ENCODE measurements at places on chromosomes 2 and 18.

DNA sequence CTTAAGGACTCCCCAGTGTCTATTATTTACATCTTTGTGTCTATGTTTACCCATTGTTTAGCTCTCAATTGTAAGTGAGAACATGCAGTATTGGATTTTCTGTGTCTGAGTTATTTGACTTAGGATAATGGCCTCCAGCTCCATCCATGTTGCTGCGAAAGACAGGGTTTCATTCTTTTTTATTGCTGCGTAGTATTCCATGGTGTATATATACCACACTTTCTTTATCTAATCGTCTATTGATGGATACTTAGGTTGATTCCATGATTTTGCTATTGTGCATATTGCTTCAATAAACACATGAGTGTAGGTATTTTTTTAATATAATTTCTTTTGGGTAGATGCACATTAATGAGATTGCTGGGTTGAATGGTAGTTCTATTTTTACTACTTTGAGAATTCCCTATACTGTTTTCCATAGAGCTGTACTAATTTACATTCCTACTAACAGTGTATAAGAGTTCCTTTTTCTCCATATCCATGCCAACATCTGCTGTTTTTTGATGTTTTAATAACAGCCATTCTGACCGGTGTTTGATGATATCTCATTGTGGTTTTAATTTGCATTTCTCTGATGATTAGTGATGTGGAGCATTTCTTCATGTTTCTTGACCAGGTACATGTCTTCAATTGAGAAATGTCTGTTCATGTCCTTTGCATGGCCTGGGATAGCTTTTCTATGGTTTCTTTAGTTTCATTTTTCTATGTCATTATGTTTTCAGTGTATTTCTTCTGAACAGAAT, 21.8 kb downstream of the MTCL1 start:
- no peak for DNase-seq

- no peak for DNase-seq
Measured at GRCh38 chr2:219076253-219076652, 15.5 kb upstream of the IHH start.

DNA sequence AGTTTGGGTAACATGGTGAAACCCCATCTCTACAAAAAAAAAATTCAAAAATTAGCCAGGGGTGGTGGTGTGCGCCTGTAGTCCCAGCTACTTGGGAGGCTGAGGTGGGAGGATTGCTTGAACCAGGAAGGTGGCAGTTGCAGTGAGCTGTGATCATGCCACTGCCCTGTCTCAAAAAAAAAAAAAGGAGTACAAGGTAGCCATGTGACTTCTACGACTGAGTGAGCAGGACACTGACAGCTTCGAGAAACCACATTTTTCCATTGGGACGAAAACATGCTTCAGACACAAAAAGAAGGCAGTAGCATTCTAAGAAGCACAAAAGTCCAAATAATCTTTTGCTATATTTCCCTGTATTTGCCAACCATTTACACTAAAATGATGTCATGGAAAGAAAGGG, 19.7 kb upstream of the IKZF2 start:
- DNase-seq, result no peak

DNA sequence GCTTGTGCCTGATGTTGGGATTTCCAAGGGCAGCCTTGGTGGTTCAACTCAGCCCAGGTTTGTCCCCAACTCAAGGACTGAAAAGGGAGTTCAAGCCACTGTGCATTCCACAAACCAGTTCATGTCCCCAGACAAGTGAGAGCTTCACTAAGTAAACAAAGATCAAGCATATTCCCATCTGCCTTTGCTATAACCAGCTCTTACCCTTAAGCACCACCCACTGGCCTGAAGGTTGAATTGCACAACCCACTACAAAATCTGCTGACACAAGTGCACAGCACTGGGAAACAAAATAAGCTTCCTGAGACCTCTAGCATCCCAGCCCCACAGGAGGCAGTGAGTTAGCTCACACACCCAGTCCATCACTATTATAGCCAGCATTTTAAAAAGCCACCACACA, 516.7 kb downstream of the NR4A2 start:
- DNase-seq, result no peak

DNA sequence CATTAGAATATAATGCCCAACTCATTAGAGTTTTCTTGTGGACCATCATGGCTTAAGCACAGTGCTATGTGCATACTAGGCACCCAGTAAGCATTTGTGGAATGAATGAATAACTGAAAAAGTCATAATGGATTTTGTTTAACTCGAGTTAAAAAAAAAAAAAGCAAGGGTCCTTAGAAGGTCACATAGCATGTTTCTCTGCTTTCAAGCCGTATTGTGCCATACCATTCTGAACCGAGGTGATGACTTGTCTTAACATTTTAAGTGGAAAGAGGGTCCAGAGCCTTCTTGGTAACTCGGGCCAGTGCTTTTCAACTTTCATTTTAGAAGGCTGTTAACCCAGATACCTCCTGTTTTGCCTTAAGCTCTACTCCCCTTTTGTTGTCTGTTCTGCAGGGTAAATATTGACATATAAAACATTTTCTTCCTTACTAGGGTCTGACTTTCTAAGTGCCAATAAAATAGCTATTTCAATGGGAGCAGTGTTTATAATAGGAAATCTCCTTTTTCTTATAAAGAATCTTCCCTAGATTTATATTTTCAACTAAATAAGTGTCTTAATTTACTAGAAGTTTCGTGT, 787 bp upstream of the ADGRF3 start:
- DNase-seq, result no peak

GRCh38 chr18:56162311-56163265, 475.8 kb downstream of the TXNL1 start:
- no peak for DNase-seq

DNA sequence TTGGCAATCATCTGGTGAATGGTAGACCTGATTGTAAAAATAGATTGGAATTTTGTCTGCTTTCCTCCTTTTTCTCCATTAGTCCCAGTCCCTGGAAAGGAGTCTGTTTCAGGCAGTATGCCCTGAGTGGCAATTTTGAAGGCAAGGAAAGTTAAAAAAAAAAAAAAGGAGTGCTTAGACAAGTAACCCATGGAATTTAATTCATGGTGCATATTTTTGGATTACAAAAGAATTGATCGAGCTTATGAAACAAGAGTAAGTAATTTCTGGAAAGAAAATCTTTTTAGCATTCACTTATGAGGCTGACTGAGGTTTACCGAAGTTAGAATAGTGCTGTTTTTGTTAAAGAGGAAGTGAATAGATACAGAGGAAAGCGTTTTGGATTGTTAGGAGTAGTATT, 29.4 kb upstream of the TMEM178A start:
- DNase-seq, result no peak

- DNase-seq, result no peak
Measured at GRCh38 chr2:205771666-205772065, 89.4 kb downstream of the NRP2 start.

DNA sequence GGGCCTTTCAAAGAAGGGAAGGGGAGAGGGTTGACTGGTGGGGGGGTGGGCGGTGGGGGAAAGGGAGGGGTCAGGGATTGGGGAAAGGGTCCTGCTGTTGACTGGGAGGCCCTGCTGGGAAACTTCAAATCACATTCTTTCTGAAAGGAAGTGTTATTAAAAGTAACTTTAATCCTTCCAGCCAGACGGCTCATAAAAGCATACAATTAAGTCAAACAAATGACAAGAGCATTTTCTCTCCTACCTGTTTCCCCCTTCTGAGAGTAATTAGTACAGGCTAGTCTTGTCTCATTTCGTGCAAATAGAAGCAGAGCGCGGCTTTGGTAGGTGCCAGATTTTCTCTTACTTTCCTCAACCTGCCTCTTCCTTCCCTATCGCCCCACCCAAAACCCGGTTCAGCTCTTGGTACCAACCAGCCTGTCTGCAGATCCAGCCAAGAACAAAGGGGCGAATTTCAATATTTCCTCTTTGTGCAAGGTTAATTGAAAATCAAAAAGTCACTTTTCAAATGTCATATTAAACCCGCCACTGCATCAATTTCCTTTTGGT, 2112.6 kb upstream of the PIK3C3 start:
- DNase-seq, result no peak

GRCh38 chr2:113169002-113169530, 4.7 kb upstream of the PSD4 start:
- DNase-seq, result no peak

DNA sequence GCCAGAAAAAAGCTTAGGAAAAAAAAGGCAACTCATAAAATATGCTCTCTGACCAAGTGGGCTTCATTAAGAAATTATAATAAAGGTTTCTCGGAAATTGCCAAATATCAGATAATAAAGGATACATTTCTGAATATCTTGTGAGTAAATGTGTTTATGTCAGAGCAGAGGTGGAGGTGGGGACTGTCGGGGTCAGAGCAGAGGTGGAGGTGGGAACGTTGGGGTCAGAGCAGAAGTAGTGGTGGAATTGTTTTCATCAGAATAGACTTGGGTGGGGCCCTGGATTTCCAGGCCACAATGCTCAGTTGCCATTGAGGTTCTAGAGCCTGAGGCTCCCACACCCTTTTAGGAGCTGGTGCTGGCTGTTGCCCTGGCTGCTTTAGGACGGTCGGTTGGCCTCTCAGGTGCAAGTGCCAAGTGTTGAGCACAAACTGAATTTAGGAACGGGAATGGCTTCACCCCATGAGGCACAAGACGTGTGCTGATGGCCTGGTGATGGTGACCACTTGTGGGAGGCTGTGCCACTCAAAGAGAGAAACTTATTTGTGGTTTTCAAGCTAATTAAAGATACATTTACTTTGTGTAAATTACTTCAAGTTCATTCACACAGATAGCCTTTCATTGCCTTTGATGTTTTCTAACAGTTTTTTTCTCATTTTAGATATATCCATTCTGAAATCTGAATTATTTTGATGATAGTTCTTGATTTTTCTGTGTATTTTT, 131.5 kb downstream of the ATP9B start:
- DNase-seq, result no peak

- DNase-seq, result no peak
Measured at GRCh38 chr2:168577885-168578284, 121.8 kb downstream of the CERS6 start.

DNA sequence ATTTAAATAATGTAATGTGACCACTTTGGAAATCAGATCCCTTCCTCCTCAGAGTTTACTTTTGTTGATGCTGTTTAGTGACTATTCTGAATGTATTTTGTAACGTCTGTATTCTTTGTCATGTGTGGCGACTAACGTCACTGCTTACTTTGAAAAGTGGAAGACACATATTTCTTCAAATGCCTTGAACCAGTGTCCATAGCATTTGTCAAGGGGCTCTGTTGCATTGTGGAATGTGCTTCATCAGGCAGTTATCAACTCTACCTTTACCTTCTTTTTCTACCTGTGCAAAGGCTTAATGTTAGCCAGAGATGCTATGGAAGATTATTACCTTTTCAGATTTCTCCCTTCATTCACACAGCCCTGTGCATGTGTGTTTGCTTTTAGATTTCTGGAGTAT, 162.4 kb downstream of the ZNF407 start:
- no peak for DNase-seq

DNA sequence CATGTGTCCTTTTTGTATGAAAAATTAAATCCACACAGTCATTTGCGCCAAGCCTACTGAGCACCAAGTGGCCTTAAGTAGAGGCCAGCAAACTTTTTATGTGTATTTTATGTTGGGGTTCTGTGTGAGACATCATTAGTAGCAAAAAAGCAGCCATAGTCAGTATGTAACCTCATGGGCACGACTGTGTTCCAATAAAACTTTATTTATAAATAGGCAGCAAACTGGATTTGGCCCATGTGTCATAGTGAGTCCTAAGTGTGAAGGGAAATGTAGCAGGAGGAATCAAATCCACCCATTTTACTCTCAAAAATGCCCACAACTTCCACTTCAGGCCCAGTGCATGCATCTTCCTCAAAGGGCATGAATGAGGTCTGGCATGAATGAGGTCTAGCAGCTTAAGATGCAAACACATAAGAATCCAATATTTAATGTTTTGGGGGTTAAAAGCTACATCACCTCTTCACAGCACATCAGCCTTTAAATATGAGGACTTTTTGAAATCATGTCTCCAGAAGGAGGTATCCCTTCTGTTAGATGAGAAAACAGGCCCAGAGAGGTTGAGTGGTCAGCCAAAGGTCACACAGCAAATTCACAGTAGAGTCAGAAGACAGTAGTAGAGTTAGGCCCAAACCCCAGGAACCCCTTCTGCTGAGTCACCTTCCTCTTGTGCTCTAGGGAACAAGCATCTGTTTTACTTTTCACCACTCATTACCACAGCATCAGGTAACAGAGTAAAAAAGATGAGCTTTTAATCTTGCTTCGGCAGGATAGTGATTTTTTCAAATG, 45.6 kb downstream of the MREG start:
- no peak for DNase-seq

DNA sequence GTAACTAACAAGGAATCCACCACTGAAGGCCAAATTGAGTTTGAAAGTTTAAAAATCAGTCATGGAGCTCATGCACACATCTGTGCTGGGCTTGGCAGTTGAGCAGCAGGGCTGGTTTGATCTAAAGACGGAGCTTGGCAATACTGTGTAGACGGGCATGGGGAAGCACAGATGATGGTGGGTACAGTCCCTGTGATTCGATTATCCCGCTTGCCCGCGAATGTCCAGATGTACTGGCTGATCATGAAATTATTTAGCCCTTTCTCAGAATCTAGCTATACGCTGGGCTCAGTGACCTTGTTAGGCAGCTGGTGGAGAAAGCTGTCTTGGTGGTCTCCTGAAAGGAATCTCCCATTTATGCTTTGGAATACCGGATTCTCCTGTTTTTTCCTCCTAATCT, 74.8 kb upstream of the SOX11 start:
- no peak for DNase-seq

DNA sequence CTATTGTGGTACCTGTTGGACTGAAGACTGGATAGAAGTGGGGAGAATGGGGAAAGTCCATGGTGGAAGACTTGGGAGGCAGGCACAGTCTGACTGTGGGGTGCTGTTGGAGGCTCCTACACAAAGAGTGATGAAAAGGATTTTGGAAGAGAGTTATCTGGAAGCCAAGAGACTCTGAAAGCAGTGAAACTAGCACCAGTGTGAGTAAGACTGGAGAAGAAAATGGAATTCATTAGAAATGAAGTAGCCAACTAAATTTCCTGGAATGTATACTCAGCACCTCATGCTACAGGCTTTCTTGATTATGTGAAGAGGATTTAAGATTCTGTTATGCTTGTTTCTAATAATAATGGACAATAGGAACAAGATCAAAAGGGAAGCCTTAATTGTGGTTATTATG, 27.7 kb downstream of the ELP2 start:
- no peak for DNase-seq

- DNase-seq, result no peak
Measured at GRCh38 chr2:201383136-201383535, 26.0 kb upstream of the FLACC1 start.

All from T-helper 2 cell (primary cell).